ENCODE measurements at places on chromosomes 2 and 18. TPM values are rescaled to one million over a fixed set of nuclear protein-coding genes. Genes with fewer than 3 reads are reported as not detected.

DNA sequence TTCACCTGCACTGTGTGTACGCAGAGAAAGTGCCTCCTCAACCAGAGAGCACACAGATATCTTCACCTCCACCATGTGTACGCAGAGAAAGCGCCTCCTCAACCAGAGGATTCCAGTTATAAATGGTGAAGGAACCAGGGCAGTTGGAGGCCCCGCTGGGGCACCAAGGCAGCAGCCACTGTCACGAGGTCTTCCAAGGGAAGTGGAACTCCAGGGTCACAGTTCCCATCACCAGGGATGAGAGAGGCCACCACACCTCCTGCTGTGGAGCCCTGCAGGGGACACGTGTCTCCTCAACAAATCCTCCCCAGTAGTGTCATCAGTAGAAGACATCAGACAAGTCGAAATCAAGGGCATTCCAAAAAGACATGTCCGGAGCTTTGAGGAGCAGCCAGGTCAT is 28.2 kb upstream of the NFATC1 start:
- H3K4me1 ChIP-seq = peaks cover 2% of the 10 kb centered on the region
- no peak overlapping the region for H3K4me3 ChIP-seq
- DNase-seq = no peak
- H3K27me3 ChIP-seq = no peaks in the 10 kb centered on the region

DNA sequence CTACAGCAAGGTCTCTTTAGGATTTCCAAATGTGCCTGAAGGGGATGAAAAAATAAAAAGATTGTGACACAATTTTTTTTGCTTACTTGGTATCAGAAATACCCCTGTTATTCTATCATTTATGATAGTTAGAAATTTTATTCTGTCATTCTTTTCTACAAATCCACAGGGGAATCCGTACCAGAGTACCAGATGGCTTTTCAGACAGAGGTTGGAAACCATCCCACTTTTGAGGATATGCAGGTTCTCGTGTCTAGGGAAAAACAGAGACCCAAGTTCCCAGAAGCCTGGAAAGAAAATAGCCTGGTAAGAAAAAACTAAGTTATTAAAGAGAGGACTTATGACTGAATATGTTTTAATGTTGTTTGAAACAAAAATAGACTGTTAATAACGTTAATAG is 92.6 kb upstream of the FAM117B start:
- no peaks in the 10 kb centered on the region for H3K36me3 ChIP-seq
- no peak overlapping the region for H3K4me3 ChIP-seq
- H3K27ac ChIP-seq = no peak overlapping the region
- DNase-seq = no peak

DNA sequence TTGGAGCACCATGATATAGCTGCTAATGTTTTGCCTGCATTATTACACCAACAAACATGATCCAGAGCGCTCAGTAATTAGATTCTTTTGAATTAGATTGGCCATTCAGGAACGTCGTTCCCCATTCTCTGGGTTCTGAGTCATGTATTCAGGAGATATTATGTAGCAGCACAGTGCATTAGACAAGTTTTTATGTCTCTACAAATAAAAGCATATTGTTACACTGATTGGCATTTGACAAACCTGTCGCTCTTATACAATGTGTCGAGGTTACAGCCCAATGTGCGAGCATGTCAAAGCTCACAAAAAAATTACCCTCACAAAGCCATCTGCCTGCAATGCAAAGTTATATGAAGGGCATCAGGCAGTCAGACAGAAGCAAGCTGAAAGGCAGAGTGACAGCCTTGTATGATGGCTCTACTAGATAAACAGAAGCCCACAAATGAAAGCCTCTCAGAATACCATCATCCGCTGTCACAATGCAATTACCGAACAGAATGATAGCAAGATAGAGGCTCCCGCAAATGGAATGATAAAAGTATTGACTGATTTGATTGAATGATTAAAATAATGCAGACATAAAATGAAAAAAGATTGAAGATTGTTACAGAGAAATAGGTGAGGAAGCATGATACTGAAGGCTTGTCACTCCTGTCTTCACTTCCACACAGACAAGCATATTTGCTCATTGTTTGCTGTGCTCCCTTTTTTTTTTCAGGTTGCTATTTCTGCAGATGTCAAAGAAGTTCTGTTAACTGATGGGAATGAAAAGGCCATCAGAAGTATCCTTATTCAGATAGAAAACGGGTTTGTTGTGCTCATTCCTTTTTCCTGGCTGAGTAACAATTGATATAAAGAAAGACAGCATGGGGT is 234.6 kb upstream of the SIX3 start:
- H3K4me1 ChIP-seq = no peaks in the 10 kb centered on the region
- H3K36me3 ChIP-seq = no peaks in the 10 kb centered on the region
- no peak overlapping the region for H3K4me3 ChIP-seq
- H3K27me3 ChIP-seq = no peaks in the 10 kb centered on the region
- DNase-seq = no peak
- no peak overlapping the region for H3K27ac ChIP-seq

GRCh38 chr2:9099341-9099751 is 95.9 kb upstream of the MBOAT2 start:
- no peak for DNase-seq
- H3K36me3 ChIP-seq = no peaks in the 10 kb centered on the region
- H3K4me1 ChIP-seq = peaks cover 19% of the 10 kb centered on the region

DNA sequence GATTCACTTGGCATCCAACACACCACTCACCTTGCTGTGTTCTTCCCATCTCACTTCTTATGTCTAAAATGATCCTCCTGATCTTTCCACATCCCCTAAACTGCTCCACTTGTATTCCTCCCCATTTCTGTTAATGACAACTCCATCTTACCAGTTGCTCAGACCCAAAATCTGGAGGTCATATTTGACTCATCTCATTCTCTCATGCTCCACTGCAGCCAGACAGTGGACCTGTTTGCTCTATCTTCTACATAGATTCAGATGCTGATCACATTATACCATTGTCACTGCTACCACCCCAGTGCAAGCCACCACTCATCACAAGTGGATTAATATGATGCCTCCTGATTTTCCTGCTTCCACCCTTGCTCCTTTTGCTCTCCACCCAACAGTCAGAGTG is 7.9 kb upstream of the NABP1 start:
- H3K27ac ChIP-seq = no peak overlapping the region
- no peak overlapping the region for H3K4me3 ChIP-seq
- no peak for DNase-seq
- H3K27me3 ChIP-seq = no peaks in the 10 kb centered on the region
- no peaks in the 10 kb centered on the region for H3K4me1 ChIP-seq

DNA sequence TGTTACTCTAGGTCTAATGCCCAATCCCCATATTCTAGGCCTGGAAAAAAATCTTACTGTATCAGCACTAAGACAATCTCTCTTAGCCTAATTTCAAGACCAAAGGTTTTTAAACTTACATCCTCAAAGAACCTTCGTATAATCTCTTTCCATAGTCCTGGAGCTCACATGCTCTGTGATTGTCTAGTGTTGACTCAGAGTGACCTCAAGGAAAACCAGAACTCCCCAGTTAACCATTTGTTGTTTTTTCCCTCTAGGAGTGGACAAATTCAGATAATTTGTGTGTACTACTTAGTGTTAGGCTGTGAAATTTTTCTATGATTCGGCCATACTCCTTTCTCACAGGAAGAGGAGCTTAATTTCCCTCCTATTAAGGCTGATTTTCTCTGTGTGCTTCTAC is 536.1 kb downstream of the SLC4A3 start:
- no peaks in the 10 kb centered on the region for H3K4me1 ChIP-seq
- no peaks in the 10 kb centered on the region for H3K27me3 ChIP-seq
- DNase-seq = no peak
- no peak overlapping the region for H3K4me3 ChIP-seq

Gene RNF103
- 16.1 TPM for total RNA-seq

- H3K27me3 ChIP-seq = no peaks in the 10 kb centered on the region
- H3K27ac ChIP-seq = no peak overlapping the region
- 0 out of 2 replicates have a peak, but pooled peaks cover 2% of the 10 kb centered on the region for H3K4me1 ChIP-seq
- no peaks in the 10 kb centered on the region for H3K36me3 ChIP-seq
- no peak overlapping the region for H3K4me3 ChIP-seq
- no peak for DNase-seq
Observed at GRCh38 chr2:188746727-188747126, 227.4 kb upstream of the COL3A1 start.

Gene LCT
- 0.12 TPM for total RNA-seq

Measured in HCT116 (cell line).